ENCODE measurements at places on chromosomes 3 and 15. TPM values are rescaled to one million over a fixed set of nuclear protein-coding genes. Genes with fewer than 3 reads are reported as not detected.

DNA sequence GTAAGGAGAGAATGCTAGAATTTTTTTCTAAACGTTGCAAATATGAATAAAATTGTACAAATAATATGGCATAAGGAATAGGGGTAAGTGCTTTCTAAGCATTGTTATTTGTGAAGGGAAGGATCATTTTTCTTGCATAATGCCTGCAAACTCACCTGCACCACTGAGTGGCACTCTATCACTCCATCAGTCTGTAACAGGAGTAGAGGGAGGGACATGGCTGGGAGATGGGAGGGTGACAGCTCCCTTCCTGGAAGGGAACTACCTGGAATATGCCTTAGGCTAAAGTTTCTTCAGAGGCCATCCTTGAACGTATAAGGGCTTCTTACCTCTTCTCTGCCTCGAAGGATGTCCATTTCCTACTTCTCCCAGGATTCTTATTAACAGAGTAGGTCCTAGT is 3.0 kb downstream of the NAALADL2 start:
- peaks cover 8% of the 10 kb centered on the region for H3K4me1 ChIP-seq
- H3K4me3 ChIP-seq, result no peak overlapping the region
- H3K27ac ChIP-seq, result peak overlapping the region; percentile 71
- no peaks in the 10 kb centered on the region for H3K27me3 ChIP-seq
- DNase-seq, result no peak
- H3K36me3 ChIP-seq, result no peaks in the 10 kb centered on the region

DNA sequence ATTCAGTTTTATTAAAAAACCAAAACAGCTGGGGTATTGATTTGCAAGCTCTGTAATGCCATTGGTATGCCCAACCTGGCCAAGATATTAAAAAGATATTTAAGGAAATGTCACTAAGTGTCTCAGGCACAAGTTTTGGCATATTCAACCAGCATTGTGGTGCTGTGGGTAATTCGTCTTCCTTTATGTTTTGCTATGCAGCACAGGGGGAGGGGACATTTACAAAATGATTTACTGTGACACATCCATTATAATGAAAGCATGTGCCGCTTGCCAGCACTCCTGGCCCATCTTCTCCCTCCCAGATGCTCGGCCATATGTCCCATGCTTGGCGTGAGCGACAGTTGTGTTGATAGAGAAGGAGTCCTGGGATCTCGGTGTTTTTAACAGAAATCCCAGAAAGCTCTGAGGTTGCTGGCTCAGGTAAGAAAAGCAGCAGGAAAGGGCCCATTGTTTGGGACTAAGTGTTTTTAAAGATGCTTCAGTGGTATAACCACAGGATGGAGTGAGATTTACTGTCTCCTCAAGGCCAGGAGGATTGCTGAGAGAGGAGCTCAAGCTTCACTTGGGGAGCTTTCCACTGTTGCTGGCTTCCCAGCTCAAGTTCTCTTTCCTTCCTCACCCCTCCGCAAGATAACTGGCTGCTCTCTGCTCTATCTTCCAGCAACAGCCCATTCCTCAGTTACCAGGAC is 158.2 kb upstream of the TSC22D2 start:
- H3K27me3 ChIP-seq, result no peaks in the 10 kb centered on the region
- H3K4me1 ChIP-seq, result no peaks in the 10 kb centered on the region
- no peak overlapping the region for H3K27ac ChIP-seq
- H3K36me3 ChIP-seq, result no peaks in the 10 kb centered on the region
- no peak for DNase-seq
- no peak overlapping the region for H3K4me3 ChIP-seq

- no peaks in the 10 kb centered on the region for H3K27me3 ChIP-seq
- no peak for DNase-seq
Measured at GRCh38 chr15:73599934-73600333, 33.3 kb downstream of the NPTN start.

- no peaks in the 10 kb centered on the region for H3K4me1 ChIP-seq
- no peak overlapping the region for H3K4me3 ChIP-seq
- peak overlapping the region; percentile 23 for H3K27ac ChIP-seq
- H3K27me3 ChIP-seq, result no peaks in the 10 kb centered on the region
Measured at GRCh38 chr15:71366926-71367325, 251.7 kb downstream of the THSD4 start.

- no peak overlapping the region for H3K27ac ChIP-seq
- H3K4me1 ChIP-seq, result no peaks in the 10 kb centered on the region
- no peak for DNase-seq
- no peaks in the 10 kb centered on the region for H3K27me3 ChIP-seq
- H3K4me3 ChIP-seq, result no peak overlapping the region
- H3K36me3 ChIP-seq, result no peaks in the 10 kb centered on the region
Measured at GRCh38 chr15:87579537-87579936, 677.0 kb downstream of the NTRK3 start.

- no peak overlapping the region for H3K27ac ChIP-seq
- no peaks in the 10 kb centered on the region for H3K4me1 ChIP-seq
- no peak overlapping the region for H3K4me3 ChIP-seq
- H3K27me3 ChIP-seq, result no peaks in the 10 kb centered on the region
Measured at GRCh38 chr15:75148280-75148679, 53.4 kb upstream of the C15orf39 start.

GRCh38 chr15:98874370-98874769 is 133.2 kb downstream of the PGPEP1L start:
- no peaks in the 10 kb centered on the region for H3K27me3 ChIP-seq
- H3K4me1 ChIP-seq, result peaks cover 19% of the 10 kb centered on the region
- H3K36me3 ChIP-seq, result no peaks in the 10 kb centered on the region
- H3K27ac ChIP-seq, result peak overlapping the region; percentile 77
- H3K4me3 ChIP-seq, result no peak overlapping the region

GRCh38 chr15:81024936-81025335 is 24.2 kb downstream of the TLNRD1 start:
- no peak for DNase-seq
- no peaks in the 10 kb centered on the region for H3K4me1 ChIP-seq
- H3K27me3 ChIP-seq, result no peaks in the 10 kb centered on the region
- no peak overlapping the region for H3K27ac ChIP-seq
- no peak overlapping the region for H3K4me3 ChIP-seq

DNA sequence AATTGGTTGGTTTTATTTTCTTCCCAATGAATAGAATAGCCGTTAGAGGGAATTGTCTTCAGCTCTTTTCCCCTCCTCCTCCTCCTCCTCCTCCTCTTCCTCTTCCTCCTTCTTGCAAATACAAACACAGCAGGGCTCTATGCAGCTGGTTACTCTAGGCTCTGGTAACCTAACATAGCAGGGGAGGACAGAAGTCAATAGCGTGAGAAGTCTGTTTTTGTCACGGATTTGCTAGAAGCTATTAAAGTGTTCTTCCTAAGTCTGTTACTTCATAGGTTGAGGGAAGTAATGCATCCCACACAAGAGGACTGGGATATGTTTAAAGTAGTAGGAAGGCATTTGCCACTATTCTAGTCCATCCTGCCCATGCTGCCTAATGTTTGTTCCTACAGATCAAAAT is 374.7 kb upstream of the TPRG1 start:
- H3K4me1 ChIP-seq, result peaks cover 6% of the 10 kb centered on the region
- no peak overlapping the region for H3K4me3 ChIP-seq
- H3K27me3 ChIP-seq, result no peaks in the 10 kb centered on the region
- no peak for DNase-seq
- peaks cover 3% of the 10 kb centered on the region for H3K36me3 ChIP-seq
- H3K27ac ChIP-seq, result no peak overlapping the region

DNA sequence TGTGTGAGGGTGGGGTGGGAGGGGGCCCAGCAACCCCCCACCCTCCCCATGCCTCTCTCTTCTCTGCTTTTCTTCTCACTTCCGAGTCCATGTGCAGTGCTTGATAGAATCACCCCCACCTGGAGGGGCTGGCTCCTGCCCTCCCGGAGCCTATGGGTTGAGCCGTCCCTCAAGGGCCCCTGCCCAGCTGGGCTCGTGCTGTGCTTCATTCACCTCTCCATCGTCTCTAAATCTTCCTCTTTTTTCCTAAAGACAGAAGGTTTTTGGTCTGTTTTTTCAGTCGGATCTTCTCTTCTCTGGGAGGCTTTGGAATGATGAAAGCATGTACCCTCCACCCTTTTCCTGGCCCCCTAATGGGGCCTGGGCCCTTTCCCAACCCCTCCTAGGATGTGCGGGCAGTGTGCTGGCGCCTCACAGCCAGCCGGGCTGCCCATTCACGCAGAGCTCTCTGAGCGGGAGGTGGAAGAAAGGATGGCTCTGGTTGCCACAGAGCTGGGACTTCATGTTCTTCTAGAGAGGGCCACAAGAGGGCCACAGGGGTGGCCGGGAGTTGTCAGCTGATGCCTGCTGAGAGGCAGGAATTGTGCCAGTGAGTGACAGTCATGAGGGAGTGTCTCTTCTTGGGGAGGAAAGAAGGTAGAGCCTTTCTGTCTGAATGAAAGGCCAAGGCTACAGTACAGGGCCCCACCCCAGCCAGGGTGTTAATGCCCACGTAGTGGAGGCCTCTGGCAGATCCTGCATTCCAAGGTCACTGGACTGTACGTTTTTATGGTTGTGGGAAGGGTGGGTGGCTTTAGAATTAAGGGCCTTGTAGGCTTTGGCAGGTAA is 8.1 kb downstream of the FAM131A start:
- H3K4me1 ChIP-seq, result no peaks in the 10 kb centered on the region
- H3K27ac ChIP-seq, result no peak overlapping the region
- no peaks in the 10 kb centered on the region for H3K27me3 ChIP-seq
- DNase-seq, result no peak

GRCh38 chr3:112651516-112651915 is 10.6 kb upstream of the CCDC80 start:
- H3K4me1 ChIP-seq, result no peaks in the 10 kb centered on the region
- no peaks in the 10 kb centered on the region for H3K36me3 ChIP-seq
- no peak overlapping the region for H3K27ac ChIP-seq
- no peak for DNase-seq
- H3K27me3 ChIP-seq, result no peaks in the 10 kb centered on the region
- H3K4me3 ChIP-seq, result no peak overlapping the region

Gene RBSN
- total RNA-seq, result 39.2 TPM

Gene MCF2L2
- 1.0 TPM for total RNA-seq
